ENCODE measurements at places on chromosomes 1 and 21.

GRCh38 chr1:225380691-225381090 is 47.1 kb downstream of the LBR start:
- no peak for DNase-seq

- DNase-seq: no peak
Measured at GRCh38 chr21:44480200-44481053, 25.1 kb downstream of the LRRC3 start.

DNA sequence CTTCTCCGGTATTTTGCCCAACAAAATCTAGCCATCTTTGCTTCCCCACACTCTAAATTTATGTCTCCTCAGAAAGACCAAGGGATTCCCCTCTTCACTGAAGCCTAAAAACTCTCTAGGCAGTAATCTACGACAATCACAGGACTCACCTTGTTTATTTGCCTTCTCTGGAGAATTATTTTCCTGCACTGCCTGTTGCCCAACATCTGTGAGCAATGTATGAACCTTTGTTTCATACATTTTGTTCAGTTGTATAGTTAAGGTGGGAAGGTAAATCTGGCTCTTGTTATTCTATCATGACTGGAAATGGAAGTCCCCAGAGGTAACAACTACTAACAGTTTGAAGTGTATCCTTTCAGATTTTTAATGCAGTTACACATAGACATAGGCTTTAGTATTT is 2.2 kb downstream of the COPA start:
- DNase-seq: no peak

DNA sequence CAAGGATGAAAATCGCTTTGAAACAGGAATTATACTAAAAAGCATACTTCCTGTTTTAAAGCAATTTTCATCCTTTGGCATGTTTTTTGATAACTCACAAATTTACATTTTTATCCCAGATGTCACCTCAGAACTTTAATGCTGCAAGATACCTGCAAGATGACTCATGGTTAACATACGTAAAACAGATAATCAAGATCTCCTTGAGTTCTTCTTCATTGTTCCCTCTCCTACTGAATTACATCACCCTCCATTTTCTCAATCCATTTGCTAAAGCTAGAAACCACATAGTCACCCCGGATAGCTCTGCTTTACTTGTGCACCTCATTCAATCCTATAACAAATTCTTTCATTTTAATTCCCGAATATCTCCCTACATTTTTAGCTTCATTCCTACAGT is 1114.2 kb downstream of the PLA2G4A start:
- no peak for DNase-seq

GRCh38 chr1:212794561-212795014 is 2.9 kb downstream of the TATDN3 start:
- peak; percentile 81 for DNase-seq

GRCh38 chr1:218705391-218705790 is 360.3 kb downstream of the TGFB2 start:
- DNase-seq: no peak

DNA sequence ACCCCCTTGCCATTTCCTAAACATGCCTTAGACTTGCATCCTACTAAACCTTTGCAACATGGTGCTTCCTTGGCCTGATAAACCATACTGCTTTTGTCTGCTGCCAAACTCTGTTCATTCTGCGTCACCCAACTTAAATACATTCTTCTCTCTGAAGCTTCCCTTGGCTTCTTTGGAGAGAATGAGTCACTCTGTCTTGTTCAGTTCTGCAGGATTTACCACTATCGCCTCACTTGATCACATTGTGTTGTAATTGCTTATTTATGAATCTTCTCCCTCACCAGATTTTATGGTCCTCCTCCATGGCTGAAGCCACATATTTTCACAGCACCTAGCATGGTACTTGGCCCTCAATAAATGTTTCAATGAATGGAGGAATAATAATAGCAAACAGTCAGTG is 21.7 kb upstream of the TUT4 start:
- DNase-seq: no peak

DNA sequence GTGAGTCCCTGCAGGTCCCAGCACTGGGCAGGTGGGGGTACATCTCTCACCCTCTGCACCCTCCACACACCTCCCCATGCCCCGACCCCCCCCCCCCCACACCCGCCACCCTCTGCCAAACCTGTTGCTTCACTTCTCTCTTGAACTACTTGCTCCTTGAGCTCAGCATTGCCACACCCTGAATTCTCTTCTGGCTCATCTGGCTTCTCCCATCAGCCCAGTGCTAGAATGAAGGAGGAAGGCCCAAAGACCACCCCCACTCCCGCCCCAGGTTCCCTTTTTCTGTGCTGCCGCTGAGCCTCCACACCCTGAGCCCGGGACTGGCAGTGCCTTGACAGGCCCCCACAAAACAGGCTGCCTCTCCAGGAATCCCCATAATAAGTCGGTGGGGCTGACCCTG is 6.4 kb upstream of the TNNI1 start:
- DNase-seq: no peak

DNA sequence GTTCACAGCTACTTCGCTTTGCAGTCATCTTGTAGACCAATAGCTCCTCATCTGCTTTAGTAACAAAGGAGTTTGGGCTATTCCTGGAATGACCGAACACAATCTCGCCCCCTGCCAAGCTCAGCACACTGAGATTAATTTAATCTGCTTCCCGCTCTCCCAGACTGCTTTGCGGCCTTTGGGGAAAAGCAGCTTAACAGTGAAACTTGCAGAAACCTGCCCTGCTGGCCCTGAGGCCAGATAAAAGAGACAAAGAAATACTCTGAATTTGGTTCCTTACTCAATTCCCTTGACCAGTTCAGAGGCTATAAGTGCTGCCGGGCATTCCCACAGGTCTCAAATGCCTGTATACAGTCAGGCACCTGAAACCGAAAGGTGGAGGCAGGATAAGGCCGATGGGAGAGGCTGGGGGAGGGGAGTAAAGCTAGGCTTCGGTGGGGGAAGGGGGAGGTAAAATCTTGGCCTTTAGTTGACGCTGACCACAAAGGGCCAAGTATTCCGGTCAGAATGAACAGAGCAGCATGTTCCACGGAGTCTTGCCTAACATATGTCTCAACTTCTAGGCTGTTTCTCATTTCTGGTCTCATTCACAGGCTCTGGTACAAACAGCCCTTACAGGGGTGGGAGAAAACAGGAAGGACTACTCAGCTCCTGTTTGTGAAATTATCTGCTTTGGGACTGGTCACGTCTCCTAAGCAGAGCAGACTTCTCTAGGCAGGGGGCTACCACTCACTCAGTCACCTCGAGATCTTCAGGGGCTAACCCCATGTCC is 17.7 kb upstream of the A3GALT2 start:
- DNase-seq: no peak

GRCh38 chr1:35659589-35659988 is 18.3 kb upstream of the PSMB2 start:
- DNase-seq: no peak

DNA sequence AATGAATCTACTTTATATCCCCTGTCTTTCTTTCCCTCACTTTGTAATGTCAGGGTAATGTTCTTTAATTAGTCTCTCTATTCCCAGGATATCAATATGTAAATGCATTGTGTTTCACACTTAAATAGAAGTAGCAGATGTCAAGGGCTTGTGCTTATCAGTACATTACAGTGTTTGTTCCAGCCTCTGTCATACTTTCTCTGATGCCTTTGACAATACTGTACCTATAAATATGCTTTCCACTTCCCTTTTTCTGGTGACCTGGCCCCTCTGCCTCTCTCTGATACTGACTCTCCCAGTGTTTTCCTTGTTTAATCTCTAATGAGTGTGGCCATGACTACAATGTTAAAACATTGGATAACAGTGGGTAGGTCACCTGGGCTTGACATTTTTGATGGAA is 862.0 kb upstream of the NEGR1 start:
- no peak for DNase-seq

DNA sequence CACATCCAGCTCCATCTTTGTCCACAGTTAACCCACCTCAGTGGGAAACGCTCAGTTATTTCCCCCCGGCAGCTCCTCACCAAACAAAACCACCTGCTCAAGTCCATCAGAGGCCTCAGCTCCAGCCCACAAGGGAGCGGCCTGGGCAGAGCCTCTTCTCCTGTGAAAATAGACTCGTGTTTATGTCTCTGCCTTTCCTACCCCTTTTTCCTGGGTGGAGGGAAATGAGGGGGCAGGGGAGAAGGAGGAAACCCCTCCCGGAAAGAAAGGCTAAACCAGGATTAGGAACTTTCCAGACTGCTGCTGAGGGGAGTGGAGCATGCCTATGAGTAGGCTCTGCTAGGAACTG is 81.6 kb downstream of the PAX7 start:
- DNase-seq: no peak

- DNase-seq: no peak
Measured at GRCh38 chr1:40575336-40575735, 43.9 kb downstream of the ZNF684 start.

- no peak for DNase-seq
Measured at GRCh38 chr21:39353295-39353694, 4.4 kb upstream of the HMGN1 start.

GRCh38 chr1:86991549-86992186 is 77.2 kb downstream of the HS2ST1 start:
- DNase-seq: no peak

DNA sequence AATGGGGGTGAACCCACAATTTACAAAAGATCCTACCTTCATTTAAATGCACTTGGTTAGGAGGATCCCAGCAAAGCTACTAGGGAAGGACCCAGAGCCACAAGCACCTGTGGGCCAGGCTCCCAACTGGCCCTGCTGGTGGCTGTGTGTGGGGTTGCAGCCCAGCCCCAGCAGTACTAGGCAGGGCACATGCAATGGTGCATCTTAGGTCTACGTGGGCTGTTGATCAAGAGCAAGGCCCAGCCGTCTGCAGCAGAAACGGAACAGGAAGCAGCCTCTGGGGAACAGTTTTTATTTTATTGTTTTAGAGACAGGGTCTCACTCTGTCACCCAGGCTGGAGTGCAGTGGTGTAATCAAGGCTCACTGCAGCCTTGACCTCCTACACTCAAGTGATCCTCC is 134.1 kb upstream of the RAB4A start:
- no peak for DNase-seq

GRCh38 chr1:7265771-7266371 is 480.6 kb downstream of the CAMTA1 start:
- no peak for DNase-seq

GRCh38 chr1:4452701-4453100 is 201.7 kb upstream of the AJAP1 start:
- no peak for DNase-seq

DNA sequence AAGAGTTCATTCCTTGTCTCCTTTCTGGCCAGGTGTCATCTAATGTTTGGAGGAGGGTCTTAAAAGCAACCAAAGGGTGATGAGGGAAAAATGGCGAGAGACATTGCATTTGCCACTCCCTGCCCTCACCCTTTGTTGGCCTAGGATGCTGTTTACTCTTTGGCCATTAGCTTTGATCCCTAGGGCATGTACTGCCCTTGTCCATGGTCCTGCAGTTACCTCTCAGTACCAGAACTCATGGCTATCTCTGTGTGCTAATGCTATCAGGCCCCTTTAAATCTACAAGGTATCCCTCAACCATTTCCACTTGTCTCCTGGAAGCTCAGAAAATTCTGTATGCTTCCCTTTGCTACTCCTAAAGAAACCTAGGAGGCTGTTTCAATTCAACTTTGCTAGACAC is 424.8 kb upstream of the PLXNA2 start:
- no peak for DNase-seq

- peak; percentile 49 for DNase-seq
Measured at GRCh38 chr1:21815724-21816321, 3.8 kb downstream of the LDLRAD2 start.

- peak; percentile 41 for DNase-seq
Measured at GRCh38 chr1:68116643-68117235, 66.3 kb upstream of the DIRAS3 start.

DNA sequence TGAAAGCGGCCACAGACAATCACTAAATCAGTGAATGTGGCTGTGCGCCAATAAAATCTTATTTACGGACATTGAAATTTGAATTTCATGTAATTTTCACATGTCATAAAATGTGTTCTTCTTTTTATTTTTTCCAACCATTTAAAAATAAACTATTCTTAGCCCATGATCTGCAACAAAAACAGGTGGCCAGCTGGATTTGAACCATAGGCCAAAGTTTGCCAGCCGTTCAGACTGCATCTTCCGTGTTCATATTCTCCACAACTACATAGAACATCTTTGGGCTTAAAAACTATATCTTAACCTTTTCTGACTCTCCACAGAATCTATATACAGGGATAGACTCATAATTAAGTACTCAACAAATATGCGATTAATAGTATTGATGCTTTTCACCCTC is 81.2 kb upstream of the RALGPS2 start:
- no peak for DNase-seq

- no peak for DNase-seq
Measured at GRCh38 chr21:40967771-40968170, 120.8 kb upstream of the DSCAM start.

DNA sequence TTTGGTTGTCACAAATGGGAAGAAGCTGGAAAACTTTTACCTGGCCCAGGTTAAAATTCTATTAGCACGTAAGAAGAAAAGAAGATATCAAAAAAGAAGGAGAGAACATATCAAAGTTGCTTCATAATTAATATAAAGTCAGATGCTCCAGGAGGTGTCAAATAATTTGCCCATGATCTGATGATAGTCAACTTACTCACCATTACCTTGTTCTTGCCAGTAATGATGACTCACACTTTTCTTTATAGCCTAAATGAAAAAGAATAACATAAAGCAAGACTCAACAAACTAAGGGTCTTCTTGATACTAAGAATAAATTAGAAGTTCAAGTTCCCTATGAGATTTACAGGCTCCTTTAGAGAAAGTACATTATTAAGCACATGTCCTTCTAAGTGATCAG is 580.4 kb downstream of the TTLL7 start:
- no peak for DNase-seq

DNA sequence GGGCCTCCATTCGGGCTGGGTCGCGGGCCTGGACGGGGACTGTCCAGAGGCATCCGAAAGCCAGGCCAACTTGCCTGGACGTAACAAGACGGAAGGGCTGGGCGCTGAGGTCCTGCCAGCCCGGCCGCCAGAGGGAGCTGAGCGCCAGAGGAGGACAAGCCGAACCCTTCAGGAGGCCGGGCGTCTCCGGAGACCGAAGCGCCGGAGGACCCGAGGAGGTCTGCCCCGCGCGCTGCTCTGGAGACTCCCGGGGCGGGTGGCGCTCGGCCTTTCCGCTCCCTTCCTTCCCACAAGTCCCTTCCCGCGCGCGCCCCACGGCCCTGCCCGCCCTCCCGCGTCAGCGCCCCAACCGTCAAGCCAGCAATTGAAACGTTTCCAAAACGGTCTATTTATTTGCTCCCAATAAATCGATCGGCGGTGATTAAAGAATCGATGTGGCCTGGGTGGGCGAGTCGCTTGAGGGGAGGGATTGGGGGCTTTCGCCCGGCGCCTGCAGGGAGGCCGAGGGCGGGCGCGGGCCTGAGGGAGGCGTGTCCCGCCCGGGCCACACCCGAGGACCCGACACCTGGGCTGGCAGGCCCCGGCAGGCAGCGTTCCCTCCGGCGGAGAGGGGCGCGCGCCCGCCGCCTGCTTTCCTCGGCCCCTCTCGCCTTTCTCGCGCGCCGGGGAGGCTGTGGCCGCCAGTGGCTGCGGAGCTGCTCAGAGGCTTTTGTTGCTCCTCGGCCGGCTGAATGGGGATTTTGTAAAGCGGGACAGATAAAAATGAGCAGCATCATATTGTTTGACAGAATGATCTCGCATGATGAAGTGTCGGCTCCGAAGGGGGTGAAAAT is 5.2 kb upstream of the FOXD3 start:
- peak; percentile 91 for DNase-seq
